ENCODE measurements at places on chromosomes 12 and 14.

DNA sequence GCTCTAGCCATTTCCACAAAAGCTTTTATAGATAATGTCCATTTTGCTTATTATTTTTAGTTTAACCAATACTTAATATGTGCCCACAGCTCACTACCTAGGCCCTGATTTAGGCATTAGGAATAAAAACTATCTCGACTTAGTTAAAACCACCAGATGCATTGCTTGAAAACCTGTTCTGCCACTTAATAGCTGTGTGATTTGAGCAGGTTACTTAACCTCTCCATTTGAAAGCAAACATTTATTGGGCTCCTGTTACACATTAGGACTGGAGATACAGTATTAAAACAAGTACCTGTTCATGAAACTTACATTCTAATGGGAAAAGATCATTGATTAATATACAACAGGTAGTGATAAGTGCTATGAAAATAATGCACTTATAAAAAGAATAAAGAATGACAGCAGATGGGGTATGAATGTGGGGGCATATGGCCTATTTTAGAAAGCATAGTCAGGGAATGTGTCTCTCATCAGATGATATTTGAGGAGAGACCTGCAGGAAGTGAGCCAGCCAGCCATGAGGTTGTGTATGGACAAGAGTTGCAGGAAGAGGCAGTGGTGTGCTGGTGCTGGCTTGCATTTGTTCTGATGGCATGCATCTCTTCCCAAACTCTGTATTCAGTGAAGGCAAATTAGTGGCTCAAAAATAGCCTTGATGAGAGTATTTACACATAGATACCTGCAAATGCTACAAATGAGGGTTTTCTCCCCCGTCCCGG, 34.3 kb downstream of the NOPCHAP1 start:
- no peak for DNase-seq

GRCh38 chr12:79233341-79233781, 368.8 kb downstream of the SYT1 start:
- DNase-seq, result no peak

GRCh38 chr12:98594050-98594835, 757 bp downstream of the SLC25A3 start:
- DNase-seq, result peak; percentile 20

DNA sequence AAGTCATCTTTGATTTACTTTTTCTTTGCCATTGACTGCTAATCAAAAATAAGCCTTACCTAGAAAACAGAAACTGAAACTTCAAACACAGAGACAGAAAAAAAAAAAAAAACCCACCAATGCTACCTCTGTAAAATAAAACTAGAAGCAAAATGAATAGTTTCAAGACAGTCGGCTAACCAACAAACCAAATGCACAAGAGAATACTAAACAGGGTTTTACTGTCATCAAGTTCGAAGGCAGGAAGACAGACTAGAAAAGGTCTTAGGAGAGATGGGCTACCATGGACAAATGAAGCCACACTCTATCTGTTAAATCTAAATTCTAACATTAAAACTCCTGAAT, 59.5 kb downstream of the SEL1L start:
- DNase-seq, result no peak

DNA sequence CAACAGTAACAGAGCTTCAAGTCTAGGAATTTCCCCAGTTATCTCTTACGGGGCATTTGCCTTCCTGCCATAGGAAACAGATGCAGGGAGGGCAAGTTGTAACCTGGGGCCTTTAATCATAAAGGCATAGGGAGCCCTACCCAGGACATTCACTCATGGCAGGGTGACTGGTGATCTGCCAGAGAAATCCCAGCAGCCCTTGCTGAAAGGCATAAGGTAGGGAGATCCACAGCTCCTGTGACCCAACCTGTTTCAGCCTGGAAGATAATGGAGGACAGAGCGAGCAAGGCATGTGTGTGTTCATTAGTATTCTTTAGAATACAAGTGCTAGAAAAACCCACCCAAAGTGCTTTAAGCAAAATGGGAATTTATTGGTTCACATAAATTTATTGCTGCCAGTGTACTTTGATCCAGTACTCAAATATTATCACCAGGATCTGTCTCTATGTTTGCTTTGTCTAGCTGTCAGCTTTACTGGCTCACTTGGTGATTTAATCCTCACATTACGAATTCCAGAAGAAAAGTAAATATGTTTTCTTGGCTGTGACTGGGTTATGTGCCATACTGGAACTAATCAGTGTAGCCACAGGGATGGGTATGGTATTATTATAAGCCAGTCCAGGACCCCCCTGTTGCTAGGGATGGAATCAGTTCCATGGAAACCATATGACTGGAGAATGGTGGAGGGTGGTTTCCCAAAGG, 21.1 kb upstream of the AKAP6 start:
- no peak for DNase-seq

DNA sequence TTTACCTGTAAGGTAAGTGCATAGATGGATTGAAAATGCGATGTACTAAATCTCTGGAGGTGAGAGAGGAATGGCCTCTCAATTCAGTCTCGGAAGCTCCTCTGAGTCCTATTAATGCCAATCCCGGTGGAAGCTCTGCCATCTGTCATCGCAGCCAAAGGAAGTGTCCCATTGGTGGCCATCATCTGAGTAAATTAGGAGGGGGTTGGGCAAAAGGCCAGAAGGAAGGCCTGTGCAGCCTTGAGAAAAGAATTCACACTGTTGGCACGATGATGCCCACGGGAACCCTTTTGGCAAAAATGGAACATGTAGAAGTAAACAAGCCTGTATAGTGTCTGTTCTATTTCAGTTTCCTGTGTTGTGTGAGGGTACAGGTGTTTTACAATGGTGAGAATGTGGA, 494.8 kb downstream of the NELL2 start:
- no peak for DNase-seq

GRCh38 chr12:65984227-65984479, 146.4 kb downstream of the LLPH start:
- DNase-seq, result no peak

- no peak for DNase-seq
Measured at GRCh38 chr12:44384136-44384535, 492.0 kb downstream of the NELL2 start.

DNA sequence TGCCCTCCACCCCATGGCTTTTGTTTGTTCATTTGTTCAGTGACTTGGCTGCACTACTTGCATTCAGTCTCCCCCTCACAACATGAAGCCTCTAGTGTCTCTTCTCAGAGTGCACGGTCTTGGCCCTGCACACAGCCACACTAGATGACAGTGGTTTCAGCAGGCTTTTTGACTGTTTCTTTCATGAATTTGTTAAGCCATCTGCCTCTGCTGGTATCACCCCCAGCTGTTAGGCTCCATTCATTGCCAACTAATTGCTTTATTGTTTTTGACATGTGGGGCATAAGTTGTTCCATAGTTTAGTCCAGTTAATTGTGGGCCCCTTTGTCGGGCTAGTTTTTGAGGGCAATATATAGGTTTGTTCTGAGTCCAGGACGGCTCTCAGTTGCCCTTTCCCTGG, 18.8 kb downstream of the OS9 start:
- no peak for DNase-seq

DNA sequence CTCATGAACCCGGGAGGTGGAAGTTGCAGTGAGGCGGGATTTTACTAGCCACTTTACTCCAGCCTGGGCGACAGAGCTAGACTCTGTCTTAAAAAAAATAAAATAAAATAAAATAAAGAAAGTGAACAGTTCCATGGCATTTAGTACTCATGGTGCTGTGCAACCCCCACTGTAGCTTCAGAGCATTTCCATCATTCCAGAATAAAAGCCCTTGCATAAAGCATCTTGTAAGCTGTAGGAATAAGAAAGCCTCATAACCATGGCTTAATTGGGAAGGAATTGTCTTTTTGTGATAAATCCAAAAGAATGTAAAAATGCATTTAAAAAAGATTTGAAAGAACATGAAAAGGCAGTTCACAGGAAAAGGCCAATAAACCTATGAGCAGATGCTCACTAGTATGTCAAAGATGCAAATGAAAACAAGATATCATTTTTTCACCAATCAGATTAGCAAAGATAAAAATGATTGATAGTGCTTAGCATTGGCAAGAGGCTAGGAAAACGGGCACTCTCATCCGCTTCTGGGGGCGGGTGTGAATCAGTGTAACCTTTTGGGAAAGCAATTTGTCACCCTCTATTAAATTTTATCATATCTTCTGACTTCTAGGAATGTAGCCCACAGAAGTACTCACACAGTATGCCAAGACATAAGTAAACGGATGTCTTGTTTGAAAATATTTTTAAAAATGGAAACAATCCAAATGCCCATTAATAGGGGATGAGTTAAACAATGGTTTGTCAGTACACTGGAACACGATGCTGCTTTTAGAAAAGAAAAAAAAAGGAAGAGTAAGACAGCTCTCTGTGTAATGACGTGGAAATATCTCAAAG, 46.6 kb downstream of the CFAP251 start:
- peak; percentile 15 for DNase-seq

DNA sequence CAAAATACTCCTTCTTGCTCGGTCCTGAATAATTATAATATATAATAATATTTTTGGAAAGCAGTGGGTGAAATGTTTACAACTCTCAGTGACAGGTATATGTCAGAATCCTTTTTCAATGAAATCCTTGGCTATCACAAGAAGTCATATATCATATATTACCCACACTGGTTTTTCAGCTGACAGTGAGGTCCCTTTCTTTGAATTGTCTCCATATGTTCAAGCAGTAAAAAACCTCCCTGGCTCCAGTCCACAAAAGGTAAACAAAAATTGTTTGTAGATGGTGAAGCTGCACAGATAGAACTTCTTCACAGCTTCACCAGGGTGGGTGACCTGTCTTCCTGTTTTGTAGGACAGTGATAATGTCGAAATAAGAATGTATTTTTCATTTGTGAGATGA, 44.0 kb downstream of the A2ML1 start:
- DNase-seq, result no peak

DNA sequence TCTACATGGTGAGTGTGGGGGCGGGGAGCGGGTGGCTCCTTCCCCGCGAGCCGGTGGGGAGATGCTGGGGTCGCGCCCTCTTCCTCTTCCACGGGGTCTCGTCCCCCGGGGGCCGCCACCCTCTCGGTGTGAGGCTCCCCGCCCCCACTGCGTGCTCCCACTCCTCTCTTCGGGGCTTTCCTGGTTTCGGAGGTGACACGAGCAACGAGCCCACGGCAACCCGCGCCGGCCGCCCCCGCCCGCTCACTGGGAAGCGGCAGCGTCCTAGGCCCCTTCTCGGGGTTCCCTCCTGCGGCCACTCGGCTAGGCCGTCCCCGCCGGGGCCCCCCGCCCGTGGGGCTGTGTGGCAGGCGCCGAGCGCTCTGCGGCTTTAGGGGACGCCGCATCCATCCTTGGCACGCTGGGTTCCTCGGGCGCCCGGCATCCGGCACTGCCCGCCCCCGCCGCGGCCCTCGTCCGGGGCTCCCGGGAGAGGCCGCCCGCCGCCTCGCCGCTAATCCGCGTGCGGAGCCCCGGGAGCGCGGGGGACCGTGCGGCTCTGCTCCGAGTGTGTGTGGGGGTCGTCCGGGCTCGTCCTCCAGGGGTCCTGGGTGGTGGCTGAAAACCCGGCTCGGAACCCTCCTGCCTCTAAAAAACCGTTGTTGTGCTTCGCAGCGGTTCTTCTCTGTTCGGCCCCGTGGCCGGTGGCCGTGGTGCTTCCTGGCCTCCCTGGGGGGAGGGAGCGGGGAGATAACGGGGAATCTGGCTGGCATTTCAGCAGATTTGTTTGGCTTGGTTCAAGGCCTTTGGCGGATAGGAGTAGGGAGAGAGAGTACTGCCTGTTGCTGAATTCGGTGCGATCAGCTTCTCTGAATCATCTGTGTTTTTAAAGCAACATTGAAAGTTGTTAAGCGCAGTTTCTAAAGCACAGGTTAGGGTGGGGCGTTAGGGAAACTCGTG, 1.0 kb downstream of the PCNX1 start:
- peak; percentile 74 for DNase-seq

DNA sequence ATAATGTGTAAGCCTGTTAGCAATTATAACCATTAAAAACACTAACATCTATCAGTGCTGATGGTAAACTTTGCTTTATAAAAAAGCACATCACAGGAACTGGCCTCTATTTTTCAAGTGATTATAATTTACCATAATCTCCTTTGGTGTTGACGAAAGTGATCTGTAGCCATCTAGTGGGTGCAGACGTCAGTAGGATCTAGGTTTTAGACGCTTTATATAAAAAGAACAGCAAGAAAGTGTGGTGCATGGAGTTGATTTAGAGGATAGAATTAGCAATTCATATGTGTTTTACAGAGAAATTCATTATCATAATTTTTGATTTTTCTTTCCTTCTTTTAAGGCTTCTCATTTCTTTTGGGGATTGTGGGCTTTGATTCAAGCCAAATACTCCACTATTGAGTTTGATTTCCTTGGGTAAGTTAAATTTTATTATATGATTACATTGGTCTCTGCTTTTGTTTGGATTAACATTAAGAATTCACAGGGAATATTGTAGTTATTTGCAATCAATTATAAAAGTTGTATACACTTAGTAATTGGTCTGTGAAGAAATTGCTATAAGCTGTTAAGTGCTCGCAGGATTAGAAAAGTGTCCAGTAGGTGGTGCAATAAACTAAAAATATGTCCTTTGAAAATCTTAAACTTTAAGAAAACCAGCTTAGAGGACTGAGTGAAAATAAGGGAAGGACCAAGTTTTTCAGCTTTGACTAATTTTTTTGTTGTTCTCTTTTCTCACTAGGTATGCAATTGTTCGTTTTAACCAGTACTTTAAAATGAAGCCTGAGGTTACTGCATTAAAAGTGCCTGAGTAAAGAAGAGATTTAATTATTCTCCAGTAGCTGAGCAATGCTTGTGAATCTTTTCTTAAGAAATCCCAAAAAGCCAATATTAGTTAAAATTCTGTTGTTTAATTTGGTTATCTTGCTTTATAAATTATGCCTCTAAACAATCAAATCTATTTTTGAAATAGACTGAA, 59.5 kb downstream of the ETNK1 start:
- peak; percentile 59 for DNase-seq

DNA sequence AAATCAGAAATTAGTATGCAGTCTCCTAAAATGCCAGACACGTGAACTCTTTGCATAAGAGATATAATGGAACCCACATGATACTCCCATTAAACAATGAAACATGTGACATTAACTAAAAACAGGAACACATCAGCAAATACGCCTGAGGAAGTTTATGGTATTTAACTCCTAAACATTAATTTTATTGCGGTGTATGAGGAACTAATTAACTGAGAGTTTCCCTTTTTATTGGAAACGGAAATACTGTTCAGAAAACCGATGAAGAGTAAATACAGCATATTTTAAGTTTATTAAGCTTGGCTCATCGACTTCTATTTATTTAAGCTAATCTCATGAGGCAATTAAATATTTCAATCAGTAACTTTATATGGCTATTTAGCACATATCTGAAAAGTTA, 290.3 kb downstream of the SOX5 start:
- DNase-seq, result no peak

GRCh38 chr12:68482014-68482413, 128.7 kb upstream of the RAP1B start:
- DNase-seq, result no peak
